Uterus (tissue), 4 donors: ENCODE measurements at places on chromosomes 12 and 14. TPM values are rescaled to one million over a fixed set of nuclear protein-coding genes. Genes with fewer than 3 reads are reported as not detected.

The PTGER2 gene
- total RNA-seq, result 3.8 TPM

The RNASE7 gene
- not detected for total RNA-seq

The TMEM132C gene
- 0.26 TPM for total RNA-seq

GRCh38 chr12:23504641-23505399 lies 444.6 kb downstream of the SOX5 start:
- no peak for DNase-seq

- DNase-seq, result no peak
These were observed 4.0 kb downstream of the STX2 start for GRCh38 chr12:130835011-130835410.

- DNase-seq, result no peak
These were observed 3.5 kb downstream of the CLEC9A start for GRCh38 chr12:10033783-10034545.

GRCh38 chr14:24147761-24148428 lies 597 bp downstream of the RNF31 start:
- DNase-seq, result no peak

DNA sequence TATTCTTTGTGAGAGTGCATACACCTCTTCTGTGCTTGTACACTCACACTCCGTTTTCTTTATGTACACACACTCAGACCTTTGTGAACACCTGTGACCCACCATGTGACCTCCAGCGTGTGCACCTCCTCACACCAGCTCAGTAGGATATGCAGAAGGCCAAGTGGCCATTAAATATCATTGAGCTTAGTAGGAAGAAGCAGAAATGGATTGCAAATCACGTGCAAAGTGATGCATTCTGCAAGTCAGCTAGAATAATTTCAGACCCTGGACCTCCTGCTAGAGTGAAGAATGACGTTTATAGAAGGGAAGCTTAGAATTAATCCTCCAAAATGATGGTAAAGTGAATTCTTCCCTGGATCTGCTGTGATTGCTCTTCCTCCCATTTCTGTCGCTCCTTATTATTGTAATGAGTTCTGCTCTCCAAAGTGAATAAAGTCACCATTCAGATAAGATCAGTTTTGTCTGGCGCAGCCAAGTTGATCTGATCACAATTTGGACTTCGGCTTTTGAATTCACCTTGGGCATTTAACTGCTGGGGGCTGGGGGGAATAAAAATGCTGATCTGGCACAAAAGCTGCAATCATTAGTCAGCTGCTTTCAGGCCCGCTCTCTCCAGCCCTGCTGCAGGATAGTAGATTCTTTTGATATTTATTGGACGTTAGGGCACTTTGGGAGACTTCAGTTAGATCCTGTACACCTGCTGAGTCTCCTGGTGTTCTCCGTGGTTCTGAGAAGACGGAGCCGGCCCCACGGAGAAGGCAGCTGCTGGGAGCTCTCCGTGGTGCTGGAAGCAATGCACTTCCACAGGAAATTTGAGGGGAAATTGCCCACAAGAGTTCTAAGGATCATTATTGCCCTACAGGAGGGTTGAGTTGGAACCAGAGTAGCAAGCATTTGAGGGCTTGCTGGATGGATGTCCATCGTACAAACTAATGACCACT lies 12.4 kb upstream of the NRXN3 start:
- no peak for DNase-seq

DNA sequence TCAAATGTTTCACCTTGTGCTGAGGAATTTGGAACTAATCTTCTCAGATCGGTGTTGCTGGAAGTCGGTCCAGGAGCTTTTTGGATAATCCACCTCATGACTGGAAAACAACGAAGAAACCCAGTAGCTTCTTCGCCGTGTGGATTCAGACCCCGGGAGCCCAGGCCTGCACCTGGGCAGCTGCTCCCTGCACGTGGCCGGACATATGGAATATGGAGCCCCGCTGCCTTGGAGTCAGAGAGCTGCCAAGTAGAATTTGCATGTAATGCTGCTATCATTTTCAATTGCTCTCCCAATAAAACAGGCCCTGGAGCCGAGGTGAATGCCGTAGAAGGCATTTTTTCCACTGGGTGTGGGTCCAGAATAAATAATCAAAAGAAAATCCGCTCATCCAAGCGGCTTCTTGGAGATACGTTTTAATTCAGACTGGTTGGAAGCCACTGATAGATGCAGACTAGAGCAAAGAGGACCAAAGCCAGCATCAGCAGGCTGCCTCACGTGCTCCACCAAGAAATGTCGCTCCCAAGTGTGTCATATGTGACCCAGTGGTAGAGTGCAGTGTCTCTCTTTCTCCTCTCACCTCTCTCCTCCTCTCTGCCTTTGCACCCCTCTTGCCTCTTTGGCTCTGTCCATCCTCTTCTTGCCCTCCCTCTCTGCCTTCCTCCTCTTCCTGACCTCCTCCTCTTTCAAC lies 115.3 kb downstream of the ZNF664 start:
- DNase-seq, result no peak

GRCh38 chr14:105532735-105533141 lies 6.4 kb downstream of the TMEM121 start:
- DNase-seq, result no peak

DNA sequence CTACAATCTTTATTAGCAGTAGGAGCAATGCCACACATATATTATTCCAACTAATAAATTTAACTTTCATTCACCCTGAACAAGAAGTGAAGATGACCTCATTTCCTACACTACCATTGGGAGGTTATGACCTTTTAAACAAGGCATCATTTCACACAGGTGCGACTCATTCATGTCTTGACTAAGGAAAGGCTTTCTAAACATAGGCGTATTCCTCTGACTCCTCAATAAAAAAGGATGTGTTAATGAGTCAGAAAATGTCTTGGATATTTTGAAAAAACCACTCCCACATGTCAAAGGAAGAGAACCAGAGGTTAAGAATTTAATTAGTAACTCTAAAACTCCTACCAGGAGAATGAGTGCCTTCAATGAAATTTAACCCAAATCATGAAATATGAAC lies 115.2 kb downstream of the PRICKLE1 start:
- DNase-seq, result no peak

DNA sequence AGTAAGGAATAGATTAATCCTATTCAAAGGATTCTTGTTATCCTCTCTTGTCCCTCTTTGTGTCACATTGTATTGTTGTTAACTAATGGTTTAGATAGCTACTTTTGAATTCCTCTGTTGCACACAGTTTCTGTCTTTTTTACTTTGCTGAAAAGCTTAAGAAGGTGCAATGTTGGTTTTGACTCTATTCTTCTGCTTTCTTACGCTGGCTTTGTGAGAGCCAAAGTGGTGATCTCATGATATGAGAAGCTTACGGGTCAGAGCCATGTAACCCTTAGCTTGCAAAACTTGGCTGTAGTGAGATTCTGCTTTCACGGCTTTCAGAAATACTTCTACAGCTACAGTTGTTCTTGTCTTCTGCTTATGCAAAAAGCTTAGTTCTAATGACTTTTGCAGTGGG lies 239.7 kb downstream of the TRHDE start:
- DNase-seq, result no peak
